ENCODE measurements at places on chromosomes 12 and 14.

DNA sequence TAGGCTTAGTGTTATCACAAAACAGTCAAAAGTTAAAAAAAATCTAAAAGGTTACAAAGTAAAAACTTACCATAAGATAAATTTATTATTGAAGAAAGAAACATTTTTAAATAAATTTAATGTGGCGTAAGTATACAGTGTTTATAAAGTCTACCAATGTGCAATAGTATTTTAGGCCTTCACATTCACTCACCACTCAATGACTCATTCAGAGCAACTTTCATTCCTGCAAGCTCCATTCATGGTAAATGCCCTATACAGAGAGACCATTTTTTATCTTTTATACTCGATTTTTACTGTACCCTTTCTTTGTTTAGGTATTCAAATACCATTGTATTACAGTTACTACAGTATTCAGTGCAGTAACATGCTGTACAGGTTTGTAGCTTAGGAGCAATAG, 124.5 kb downstream of the ANO4 start:
- DNase-seq: no peak

GRCh38 chr14:56810836-56811592, 735 bp upstream of the OTX2 start:
- DNase-seq: no peak

- DNase-seq: no peak
Observed at GRCh38 chr14:71264260-71264659, 357.0 kb downstream of the PCNX1 start.

- DNase-seq: no peak
Observed at GRCh38 chr14:32329690-32330285, 690 bp downstream of the AKAP6 start.

DNA sequence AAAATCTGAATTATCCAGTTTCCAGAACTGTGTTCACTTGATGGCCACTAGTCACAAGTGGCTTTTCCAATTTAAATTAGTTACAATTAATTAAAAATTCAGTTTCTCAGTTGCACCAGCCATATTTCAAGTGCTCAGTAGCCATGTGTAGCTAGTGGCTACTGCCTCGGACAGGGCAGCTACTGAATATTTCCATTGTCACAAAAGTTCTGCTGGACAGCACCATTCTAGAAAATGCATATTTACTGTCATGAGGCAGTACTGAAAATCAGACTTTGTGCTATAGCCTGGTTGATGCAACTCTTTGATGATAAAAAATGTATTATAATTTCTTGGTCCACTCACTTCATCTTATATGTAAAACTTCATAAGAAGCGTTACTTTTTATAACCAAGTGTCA, 11.5 kb upstream of the OVCH1 start:
- DNase-seq: no peak

DNA sequence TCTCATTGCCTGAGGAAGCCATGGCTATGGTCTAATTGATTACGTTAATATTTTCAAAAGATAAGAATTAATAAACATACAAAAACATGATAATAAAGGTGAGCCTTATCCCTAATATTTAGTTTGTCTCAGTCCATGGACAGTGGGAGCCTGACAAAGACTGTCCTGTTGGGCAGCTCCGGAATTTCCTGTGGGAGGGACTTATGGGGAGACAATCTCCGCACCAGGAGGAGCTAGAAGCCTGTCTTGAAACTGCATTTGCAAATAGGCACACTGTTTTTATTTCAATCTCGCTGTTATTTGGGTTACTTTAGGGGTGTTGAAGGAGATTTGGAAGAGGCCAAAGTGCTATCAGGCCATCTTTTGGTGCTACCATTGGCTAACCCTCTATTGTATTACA, 50.8 kb upstream of the ZDHHC17 start:
- no peak for DNase-seq

- no peak for DNase-seq
Observed at GRCh38 chr12:171743-172676, 41.9 kb downstream of the SLC6A12 start.

DNA sequence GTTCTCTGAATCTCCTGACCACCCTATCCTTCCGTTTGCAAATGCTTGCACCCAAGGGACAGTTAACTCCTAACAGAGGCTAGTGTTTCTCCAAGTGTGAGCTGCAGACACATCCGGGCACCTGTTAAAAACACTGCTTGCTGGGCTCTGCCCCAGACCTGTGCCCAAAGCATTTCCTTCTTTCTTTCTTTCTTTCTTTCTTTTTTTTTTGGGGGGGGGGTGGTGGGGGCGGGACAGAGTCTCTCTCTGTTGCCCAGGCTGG, 42.5 kb downstream of the SPRING1 start:
- DNase-seq: no peak

GRCh38 chr12:108266131-108266530, 73.0 kb downstream of the CMKLR1 start:
- no peak for DNase-seq

DNA sequence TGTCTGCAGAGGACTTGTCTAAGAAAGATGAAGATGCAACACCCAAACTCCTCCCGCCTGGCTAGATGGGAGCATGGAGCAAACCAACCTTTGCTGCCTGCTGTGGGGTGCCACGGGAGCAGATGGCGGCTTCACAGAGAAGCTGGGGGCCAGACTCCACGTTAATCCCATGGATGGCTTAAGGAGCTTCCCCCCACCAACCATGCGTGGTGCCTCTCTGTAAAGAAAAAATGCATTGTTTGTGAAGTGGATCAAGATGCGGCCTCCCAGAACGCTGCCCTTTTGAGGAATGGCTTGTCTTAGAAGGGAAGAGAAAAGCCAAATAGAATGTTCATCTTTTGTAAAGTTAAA, 15.6 kb downstream of the MVK start:
- DNase-seq: no peak

DNA sequence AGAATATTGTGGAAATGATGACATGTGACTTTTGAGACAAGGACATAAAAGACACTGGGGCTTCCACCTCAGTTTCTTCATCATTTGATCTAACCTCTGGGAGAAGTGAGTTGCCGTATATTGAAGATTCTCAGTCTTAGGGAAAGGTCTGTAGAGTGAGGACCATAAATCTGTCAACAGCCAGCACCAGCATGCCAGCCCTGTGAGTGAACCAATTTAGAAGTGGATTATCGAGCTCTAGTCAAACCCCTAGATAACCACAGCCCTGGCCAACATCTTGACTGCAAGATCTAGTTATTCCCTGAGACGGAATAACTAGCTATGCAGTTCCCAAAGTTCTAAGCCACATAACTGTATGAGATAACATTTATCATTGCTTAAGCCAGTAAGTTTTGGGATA, 108.8 kb upstream of the PTPRR start:
- no peak for DNase-seq

- DNase-seq: peak; percentile 31
Observed at GRCh38 chr14:94689218-94689984, 77.2 kb downstream of the SERPINA3 start.

GRCh38 chr12:9902539-9903228, 21.4 kb downstream of the KLRF2 start:
- no peak for DNase-seq

GRCh38 chr12:58639318-58639934, 280.9 kb downstream of the LRIG3 start:
- no peak for DNase-seq

DNA sequence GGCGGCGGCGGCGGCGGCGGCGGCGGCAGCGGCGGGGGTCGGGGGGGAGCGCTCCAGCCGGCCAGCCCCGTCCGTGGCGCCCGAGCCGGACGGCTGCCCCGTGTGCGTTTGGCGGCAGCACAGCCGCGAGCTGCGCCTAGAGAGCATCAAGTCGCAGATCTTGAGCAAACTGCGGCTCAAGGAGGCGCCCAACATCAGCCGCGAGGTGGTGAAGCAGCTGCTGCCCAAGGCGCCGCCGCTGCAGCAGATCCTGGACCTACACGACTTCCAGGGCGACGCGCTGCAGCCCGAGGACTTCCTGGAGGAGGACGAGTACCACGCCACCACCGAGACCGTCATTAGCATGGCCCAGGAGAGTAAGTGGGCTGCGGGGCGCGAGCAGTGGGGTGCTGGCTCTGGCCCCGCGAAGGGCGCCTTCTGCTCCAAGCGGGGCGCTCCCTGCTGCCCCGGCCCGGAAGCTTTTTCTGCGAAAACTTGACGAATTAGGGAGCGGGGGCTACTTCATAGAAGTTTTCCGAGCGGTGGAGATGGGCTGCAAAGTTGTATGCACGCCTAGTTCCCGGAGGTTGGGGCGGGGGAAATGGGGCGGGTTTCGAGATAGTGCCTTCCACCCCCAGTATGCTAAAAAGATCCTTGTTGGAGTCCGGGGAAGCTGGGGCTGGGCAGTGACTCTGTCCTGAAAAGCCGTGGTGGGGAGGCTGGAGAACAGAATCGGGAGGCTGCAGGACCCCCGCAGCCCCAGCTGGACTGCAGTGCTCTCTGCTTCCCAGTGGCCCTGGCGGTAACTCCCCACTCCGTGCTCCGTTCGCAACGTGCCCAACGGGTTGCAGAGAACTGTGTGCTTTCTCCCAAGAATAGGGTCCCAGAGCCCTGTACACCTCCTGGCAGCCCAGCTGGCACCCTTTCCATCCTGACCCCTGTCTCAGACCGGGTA, 751 bp downstream of the GDF11 start:
- DNase-seq: peak; percentile 43

- DNase-seq: no peak
Observed at GRCh38 chr14:53032838-53033390, 82.1 kb upstream of the FERMT2 start.

- no peak for DNase-seq
Observed at GRCh38 chr12:67820694-67821093, 168.6 kb upstream of the IFNG-AS1 start.

DNA sequence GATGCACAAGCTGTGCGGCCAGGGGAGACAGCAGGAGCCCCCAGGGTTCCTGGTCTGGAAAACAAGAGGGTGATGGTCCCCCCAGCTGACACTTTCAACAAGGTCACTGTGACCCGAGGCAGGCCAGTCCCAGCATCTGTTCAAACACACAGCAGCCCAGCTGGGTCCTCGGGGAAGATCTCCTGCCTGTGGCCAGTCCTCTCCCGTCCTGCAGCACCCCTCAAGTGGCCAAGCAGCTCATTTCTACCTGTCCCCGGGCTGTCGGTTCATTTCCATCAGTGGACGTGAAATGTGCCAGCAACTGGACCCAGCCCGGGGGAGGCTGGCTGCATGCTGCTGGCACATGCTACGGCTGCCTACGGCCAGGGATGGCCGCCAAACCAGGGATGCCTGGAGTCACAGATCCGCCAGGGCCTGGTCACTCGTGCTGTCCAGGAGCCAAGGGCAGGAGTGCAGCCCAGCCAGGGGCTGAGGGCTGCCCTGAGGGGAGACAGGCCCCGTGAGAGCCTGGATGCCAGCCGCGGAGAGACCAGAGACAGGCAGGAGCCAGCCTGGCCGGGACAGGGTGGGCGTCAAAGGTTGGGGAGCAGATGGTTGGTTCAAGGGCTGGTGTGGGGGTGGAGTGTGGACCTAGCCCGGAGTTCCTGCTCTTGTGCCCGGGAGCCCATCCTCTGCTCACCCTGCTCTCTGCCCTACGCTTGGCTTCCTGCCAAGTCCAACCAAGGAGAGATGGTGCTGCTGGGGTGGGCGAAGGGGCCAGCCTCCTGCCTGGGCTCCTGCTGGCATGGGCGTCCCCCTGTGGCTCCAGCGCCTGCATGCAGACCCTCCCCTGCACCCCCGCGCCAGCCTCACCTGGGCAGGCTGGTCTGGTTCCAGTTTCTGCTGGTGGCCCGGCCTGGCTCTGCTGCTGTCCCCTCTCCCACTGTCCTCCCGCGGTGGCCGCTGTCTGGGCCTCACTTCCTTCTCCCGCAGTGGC, 143.8 kb downstream of the ADGRD1 start:
- DNase-seq: no peak

DNA sequence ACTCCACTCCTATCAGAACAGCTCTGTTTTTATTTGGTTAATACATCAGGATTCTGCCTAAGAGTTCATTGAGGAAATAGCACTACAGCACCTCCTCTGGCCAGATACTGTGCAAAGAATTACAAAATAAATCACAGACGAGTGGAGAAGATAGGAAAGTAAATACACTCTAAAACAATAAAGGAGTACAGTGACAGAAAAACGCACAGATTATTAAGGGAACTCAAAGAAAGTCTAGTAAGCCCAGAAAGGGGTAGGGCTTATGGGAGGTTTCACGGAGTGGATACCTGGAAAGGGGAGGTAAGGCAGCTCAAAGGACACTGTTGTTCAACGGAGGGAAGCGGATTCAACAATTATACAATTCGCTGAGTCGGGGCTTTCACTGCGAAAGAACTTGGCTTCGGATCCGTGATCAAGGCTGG, 5.5 kb downstream of the OR10AD1 start:
- peak; percentile 60 for DNase-seq

GRCh38 chr12:96015672-96016071, 19.5 kb upstream of the HAL start:
- peak; percentile 18 for DNase-seq

DNA sequence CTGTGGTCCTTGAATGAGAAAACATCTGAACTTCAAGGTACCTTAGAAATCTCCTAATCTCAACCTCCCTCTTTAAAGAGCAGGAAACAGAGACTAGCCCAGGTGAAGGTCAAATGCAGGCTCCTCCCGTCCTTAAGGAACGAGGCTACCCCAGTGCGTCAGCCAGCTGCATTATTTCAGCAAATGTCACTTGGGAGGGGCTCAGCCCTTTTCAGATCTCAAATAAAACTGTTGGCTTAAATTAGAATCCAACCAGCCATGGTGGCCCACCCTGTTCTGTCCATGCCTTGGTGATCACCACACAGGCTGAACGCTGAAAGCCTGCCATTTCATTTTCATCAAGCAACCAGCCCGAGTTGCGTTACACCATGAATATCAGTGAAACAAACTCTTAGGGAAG, 7.0 kb downstream of the SYNE3 start:
- DNase-seq: no peak

GRCh38 chr12:6367969-6368892, 7.1 kb downstream of the SCNN1A start:
- peak; percentile 48 for DNase-seq

DNA sequence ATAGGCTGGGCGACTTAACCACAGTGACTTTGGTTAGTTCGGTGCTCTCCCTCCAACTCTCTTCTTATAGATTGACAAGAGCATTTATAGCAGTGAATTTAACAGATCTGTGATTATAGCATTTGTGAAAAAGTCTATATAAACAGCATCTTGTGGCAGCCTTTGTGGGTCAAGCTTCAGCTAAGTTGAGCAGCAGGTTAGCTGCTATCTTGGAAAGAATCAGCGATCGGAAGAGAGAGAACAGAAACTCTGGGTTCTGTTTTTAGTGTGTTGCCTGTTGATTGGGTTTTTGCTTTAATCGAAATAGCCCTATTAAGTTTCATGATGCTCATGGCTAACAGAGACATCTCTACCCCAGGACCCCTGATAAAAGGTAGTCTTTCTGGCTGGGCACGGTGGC, 20.2 kb downstream of the EVL start:
- no peak for DNase-seq

GRCh38 chr14:73463411-73463810, 5.1 kb upstream of the NUMB start:
- DNase-seq: peak; percentile 97

- DNase-seq: no peak
Observed at GRCh38 chr12:91551927-91552326, 369.3 kb upstream of the DCN start.

GRCh38 chr14:99033951-99034350, 238.0 kb downstream of the BCL11B start:
- no peak for DNase-seq

GRCh38 chr12:25207846-25208245, 12.8 kb downstream of the ETFRF1 start:
- DNase-seq: no peak

- no peak for DNase-seq
Observed at GRCh38 chr12:26821212-26821701, 11.7 kb downstream of the ITPR2 start.

GRCh38 chr14:63290741-63291430, 27.8 kb downstream of the GPHB5 start:
- no peak for DNase-seq

Measured in Kasumi-1 (cell line).